Stimulated activated CD8-positive, alpha-beta memory T cell treated with anti-CD3 and anti-CD28 coated beads, Interleukin-7, amount 100 ng/mL, for 1 hour (primary cell): ENCODE measurements at places on chromosomes 2 and 18.

GRCh38 chr2:230665263-230665691, 47.4 kb upstream of the CAB39 start:
- DNase-seq = no peak

- DNase-seq = no peak
Observed at GRCh38 chr18:3332376-3332775, 70.4 kb downstream of the MYL12B start.

DNA sequence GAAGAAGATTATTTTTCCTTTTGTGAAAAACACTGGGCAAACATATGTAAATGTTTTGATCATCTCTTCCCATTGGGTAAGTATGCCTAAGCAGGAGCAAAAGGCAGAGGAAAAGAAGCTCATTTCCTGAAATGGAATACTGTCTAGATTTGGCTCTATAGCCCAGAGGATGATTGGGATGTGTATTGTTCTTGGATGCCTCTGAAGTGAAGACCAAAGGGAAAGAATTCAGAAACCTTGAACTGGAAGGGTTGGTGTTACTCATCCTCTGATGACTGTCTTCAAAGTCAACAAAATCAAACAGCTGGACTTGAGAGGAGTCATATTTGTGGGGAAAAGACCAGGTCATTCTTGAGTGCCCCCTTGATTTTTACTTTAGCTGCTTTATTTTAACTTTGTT, 112.6 kb upstream of the NT5C1B start:
- no peak for DNase-seq

DNA sequence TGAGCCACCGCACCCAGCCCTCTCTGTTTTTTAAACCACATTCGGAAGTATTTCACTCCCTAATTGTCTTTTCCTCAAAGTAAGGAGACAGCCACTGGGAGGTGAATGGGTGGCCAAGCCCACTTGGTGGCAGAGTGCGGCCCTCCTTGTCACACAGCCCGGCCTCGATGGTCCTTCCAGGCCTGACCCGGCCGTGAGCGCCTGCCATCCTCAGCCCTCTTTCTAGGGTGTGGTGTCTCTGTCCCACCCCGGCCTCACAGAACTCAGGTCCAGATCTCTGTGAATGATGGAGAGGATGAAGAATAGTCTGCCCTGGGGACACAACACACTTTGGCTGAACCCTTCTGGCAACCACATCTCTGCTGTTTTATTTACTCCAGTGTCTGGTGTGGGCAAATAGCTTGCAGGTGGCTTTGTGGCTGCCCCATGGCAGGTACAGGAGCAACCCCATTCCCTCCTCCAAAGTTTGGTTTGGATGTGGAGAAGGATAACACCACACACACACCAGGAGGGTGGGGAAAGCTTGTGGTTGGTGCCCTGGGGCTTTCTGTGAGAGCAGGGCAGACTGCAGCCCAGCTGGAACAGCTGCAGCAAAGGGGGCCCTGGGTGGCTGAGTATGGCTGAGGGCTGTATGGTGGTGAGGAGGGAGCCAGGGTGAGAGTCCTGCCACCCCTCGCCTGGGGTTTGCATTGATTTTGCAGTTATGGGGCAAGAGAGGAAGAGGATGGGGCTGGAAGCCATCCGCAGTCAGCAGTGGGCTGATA, 88.6 kb downstream of the FAM168B start:
- no peak for DNase-seq

- DNase-seq = no peak
Observed at GRCh38 chr18:12751891-12752290, 49.0 kb downstream of the PSMG2 start.

DNA sequence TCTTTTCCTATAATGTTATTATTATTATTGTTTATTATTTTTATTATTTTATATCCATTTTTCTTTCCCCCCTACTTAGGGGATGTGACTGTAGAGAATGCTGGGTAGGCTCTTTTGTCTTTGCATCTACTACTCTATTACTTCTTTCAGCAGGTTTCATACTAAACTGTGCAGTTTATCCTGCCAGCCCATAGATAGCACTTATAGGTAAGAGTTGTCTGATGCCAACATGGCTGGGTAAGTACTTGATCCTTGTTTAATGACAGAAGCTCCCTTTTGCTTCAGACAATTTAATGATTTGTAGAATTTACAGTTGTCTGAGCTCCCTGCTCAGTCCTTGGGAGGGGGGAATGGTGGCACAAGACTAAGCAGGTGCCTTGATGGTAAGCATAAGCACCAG, 262.9 kb upstream of the CDH2 start:
- DNase-seq = no peak

DNA sequence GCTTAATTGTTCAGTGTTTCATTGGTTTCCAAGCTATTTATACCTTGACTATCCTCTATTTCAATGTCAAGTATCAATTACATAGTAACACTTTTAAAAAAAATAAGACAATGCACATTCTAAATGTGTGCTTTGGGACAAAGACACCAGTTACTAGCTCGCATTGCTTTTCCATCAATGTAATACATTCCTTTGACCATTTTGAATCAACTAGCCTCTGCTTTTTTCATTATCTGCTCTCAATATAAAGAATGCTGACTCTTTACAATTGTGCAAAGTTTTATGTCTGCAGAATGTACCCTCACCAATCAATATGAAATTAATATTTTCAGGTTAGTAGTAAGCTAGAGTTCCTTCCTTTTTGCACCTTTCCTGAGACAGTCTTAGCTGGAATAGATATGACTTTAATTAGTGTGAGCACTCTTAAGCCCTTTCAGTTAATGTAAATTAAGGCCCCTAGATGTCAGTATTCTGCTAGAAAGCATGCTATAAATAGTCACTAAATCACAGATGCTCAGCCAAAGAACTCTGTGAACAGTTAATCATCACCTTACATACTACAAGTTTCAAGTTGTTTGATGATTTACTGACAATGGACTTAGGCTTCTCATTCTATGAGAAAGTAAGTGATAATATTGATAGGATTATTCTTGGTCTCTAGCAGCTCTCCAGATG, 413.6 kb downstream of the PTH2R start:
- no peak for DNase-seq
